Mesothelial cell of epicardium (in vitro differentiated cells): ENCODE measurements at places on chromosomes 7 and 10. TPM values are rescaled to one million over a fixed set of nuclear protein-coding genes. Genes with fewer than 3 reads are reported as not detected.

CALML3 gene
- total RNA-seq: 0.07 TPM in 1 of 3 replicates, not detected in the others

GRCh38 chr10:79413196-79413595, 32.2 kb downstream of the ZCCHC24 start:
- no peak for DNase-seq

GRCh38 chr10:29828956-29829355, 194.2 kb upstream of the SVIL start:
- DNase-seq: no peak

GRCh38 chr7:151440799-151441445, 981 bp upstream of the CRYGN start:
- no peak for DNase-seq
